ENCODE measurements at places on chromosomes 16 and 17.
A peak's percentile ranks its signal among the peaks of the same experiment; 100 is the strongest.

- no peak for DNase-seq
Measured at GRCh38 chr17:76816590-76817135, 51.5 kb upstream of the MGAT5B start.

- DNase-seq, result no peak
Measured at GRCh38 chr17:77676237-77676661, 282.3 kb upstream of the TNRC6C start.

- DNase-seq, result no peak
Measured at GRCh38 chr16:11023262-11024039, 79.1 kb downstream of the CLEC16A start.

GRCh38 chr17:49996495-49997300 lies 1.7 kb upstream of the DLX3 start:
- DNase-seq, result no peak

- no peak for DNase-seq
Measured at GRCh38 chr16:74747716-74748615, 26.7 kb downstream of the FA2H start.

- DNase-seq, result no peak
Measured at GRCh38 chr16:57485091-57485915, 990 bp downstream of the DOK4 start.

DNA sequence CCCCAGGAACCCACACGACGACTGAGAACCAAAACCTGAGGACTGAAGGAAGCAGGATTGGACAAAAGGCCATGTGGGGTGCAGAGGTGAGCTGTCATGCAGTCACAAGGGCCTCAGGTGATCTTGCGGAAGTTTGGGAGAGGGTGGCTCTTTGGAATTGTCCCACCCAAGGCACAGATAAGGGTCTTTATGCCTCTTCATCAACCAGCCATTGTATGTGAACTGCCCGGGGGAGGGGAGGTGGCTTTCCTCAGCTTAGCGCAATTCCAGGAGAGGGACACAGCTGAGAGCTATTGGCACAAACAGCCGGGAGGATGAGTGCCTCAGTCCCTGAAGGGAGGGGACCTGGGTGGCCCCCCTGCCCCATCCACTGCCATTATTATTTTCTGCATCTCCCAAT lies 55.1 kb upstream of the PHOSPHO1 start:
- no peak for DNase-seq

DNA sequence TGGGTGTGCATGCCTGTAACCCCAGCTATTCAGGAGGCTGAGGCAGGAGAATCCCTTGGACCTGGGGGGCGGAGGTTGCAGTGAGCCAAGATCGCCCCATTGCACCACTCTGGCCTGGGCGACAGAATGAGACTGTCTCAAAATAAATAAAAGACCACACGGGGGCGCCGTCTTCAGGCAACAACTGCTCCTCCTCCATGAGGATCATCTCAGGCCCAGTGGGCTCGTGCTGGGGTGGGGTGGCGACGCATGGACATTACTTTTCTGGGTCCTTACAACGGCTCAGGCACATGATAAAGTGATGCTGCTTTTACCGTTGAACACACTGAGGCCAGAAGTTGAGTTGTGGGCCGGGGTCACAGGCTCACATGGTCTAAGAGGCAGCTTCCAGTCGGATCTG lies 56.2 kb downstream of the PRMT7 start:
- no peak for DNase-seq

GRCh38 chr16:24944206-24944605 lies 71.0 kb downstream of the ARHGAP17 start:
- DNase-seq, result no peak

- DNase-seq, result no peak
Measured at GRCh38 chr17:70144260-70144846, 25.0 kb upstream of the KCNJ2 start.

DNA sequence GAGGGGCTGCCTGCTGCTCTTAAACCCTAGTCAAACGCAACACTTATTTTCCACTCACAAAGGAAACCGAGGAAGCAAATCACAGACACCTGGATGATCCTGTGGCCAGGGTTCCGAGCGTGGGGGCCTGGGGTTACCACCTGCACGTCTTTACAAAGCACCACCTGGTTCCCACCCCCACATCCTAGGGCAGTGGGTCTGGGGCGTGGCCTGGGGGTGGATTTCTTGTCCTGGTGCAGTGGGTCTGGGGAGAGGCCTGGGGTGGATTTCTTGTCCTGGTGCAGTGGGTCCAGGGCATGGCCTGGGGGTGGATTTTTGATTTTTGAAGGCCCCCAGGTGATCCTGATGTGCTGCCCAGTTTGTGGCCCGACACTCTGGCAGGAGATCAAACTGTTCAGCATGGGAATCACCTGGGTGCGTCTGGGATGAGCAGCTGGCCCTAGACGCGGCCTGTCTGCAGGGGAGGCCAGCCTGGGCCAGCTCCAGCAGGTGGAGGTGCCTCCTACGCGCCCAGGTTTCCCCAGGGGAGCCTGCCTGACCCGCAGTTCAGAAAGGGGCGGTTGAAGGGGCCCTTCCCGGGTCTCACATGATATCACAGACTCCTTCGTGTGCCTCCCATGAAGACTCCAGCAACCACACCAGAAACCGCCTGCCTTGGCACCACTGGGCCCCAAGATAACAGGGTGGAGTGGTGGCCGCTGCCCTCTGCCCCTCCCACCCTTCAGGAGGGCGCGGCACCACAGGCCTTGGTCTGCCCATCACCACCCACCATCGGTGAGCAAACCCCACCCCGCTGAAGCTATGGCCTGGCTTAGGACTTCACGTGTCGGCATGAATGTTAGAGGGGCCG lies 6.3 kb downstream of the HAGH start:
- DNase-seq, result no peak

DNA sequence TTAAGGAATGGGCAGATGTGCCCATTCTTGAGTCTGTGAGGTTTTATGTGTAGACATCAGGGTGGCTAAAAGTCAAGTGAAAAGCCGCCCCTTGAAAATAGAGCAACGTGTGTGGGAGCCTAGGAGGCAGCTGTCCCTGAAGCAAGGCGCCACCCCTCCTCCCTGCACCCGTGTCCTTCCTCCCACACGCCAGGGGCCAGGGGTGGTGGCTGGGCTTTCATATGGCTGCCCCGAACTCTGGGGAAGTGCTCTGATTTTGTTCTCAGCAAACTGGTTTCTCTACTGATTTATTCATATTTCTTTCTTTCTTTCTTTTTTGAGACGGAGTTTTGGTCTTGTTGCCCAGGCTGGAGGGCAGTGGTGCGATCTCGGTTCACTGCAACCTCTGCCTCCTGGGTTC lies 4.7 kb downstream of the ZNF750 start:
- no peak for DNase-seq

- no peak for DNase-seq
Measured at GRCh38 chr16:54630284-54630967, 300.2 kb upstream of the IRX5 start.

DNA sequence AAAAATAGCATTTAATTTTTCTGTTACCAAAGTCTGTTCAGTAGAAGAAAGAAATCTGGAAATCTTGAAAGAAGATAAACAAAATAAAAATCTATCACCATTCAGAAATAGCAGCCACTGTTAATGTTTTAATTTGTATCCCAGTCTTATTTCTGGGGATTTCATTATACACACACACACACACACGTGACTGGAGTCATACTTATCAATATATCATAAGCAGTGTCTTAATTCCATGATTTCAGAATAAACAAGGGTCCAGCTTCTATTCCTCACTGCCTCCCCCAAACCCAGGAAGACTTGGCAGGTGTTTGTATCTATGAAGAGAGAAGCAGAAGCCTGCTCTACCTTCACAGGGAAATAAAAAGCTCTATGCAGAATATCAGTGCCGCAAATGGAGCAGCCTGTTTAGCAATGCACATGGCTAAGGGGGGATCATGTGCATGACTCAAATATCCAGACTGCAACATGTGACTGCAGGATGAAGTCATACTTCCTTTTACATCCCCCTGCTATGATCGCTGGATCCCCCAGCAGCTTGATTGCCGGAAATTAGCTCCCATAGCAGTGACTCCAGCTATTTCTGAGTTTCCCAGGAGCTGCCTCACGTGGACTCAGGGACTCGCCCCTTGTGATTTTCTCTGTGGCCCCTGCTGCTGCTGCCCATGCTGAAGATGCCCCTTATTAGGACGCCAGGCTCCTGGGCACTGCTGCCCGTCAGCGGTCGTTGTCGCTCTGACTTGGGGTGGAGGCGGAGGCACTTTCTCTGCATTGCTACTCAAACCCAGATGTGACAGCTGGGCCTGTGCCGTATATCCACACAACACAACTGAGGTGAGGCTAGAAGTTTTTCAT lies 341.0 kb downstream of the CPPED1 start:
- DNase-seq, result peak; percentile 58

- no peak for DNase-seq
Measured at GRCh38 chr17:47276868-47277267, 23.2 kb downstream of the ITGB3 start.

- DNase-seq, result no peak
Measured at GRCh38 chr16:13552062-13552959, 367.6 kb upstream of the ERCC4 start.

DNA sequence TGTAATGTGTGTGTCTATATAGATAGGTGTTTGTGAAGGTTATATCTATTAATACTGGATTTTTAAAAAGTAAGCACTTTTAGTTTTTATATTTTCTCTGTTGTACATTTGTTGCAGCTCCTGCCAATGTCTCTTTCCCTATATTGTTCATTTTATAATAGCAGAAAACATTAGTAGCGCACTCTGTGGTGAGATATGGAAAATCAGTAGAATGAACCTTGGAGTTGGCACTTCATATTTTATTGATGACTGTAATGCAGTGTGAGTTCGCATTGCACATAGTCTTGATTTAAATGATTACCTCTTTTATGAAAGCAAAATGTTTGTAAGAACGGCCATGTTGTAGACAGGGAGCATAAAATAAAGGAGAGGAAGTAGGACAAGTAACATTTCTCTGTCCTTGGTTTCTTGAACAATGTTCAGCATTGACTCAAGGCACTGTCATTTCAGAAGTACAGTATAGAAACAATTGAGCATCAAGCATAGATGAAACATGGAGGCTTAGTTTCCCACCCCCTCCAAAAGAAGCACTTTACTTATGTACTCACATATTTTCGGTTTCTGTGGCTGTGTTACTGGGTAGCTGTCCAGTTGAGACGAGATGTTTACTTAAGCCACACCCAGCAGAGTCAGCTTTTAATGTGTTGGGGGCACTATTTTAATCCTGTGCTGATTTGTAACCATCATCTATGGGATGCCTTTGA lies 74.0 kb downstream of the TANC2 start:
- no peak for DNase-seq

DNA sequence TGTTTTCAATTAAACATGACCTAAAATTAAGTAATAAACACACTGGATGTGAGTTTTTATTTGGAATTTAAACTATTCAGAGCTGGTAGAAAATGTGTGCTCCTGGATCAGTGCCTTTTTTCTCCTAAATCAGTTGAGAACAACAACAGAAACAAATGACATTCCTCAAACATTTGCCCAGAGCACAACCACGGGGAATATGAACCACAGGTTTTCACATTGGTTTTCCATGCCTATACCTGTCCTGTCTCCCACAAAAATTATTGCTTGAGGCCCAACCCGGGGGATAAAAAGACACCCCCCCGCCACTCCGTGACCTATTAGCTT lies 6.8 kb downstream of the HSBP1 start:
- no peak for DNase-seq

GRCh38 chr16:27123795-27124409 lies 57.2 kb downstream of the C16orf82 start:
- no peak for DNase-seq

GRCh38 chr17:65208717-65209116 lies 71.5 kb downstream of the RGS9 start:
- DNase-seq, result no peak

DNA sequence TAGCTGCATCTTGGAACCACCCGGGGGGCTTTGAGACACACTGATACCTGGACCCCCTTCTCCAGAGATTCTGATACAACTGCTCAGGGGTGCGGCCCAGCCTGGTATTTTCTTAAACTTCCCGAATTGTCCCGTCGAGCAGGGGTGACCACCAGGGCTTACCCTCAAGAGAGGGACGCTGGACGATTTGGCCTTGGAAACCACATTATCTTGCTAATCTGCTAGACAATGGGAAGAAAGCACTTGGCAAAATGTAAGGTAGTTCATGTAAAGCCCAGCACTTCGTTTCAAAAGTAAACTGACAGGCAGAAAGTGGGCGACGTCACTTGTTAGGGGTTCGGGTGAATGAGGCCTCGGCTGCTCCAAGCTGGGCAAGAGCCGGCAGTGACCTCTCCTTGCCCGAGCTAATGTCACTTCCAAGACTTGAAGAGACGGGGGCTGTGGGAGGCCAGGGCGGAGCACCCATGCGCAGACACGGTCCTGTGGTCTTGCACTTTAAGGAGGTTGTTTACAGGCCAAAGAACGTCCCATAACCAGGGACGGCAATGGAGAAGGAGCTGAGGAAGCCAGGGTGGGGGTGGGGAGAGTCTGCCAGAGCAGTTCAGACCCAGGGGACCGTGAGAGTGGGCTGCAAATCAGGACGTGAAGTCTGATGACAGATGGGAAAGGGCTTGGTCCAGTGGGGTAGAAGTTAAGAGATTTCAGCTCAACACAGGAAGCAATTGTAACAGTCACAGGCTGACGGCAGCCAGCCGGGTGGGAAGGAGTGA lies 152.7 kb upstream of the GSE1 start:
- DNase-seq, result no peak

DNA sequence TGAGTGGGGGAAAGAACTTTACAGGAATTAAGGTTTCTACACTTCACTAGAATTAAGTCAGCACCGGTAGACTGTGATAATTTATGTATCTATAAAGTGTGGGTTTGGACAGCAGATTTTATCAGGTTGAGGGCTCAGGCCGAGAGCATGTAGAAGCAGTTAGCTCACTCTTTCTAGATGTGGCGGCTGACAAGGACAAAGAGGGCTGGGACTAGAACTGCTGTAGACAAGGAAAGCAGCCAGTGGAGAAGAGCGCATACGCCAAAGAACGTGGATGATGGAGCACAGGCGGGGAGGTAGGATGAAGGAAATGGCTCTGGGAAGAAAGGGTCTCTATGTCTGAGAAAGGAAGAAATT lies 504 bp upstream of the GOSR1 start:
- peak; percentile 3 for DNase-seq

DNA sequence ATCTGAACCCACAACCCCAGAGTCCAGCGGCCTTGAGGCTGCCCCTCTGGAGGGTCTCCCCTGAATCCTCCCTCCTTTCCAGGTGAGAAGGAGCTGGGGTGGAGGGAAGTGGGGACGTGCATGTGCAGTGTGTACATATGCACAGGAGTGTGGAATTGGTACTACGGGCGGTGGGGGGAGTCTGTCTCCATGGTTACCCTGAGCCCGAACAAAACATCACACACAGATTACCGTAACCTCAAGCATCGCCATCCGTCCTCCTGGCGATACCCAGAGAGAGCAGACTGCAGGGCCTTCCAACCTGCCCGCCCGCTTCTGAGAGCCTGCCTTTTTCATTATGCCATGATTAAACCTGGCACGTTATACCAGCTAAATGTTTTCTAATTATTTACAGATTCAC lies 25.1 kb downstream of the GSG1L start:
- no peak for DNase-seq

GRCh38 chr17:39115135-39115534 lies 36.3 kb downstream of the PLXDC1 start:
- DNase-seq, result no peak
